T-helper 22 cell (primary cell): ENCODE measurements at places on chromosomes 4 and X.

DNA sequence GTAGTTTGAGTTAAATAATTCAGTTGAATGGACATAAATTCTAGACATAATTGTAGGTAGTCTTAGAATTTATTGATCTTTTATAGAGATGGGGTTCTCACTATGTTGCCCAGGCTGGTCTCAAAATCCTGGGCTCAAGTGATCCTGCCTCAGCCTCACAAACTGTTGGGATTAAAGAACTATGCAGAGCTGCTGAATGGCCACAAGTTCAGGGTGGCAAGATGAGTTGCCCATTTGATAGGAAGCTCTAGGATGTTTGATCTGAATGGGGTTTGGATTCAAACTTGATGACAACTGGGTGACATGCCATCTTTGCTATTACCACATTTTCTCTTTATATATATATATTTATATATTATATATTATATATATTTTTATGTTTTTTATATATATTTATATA lies 3.6 kb downstream of the RPL36A start:
- DNase-seq = no peak

- peak; percentile 31 for DNase-seq
Measured at GRCh38 chr4:26175006-26175786, 145.6 kb upstream of the RBPJ start.

DNA sequence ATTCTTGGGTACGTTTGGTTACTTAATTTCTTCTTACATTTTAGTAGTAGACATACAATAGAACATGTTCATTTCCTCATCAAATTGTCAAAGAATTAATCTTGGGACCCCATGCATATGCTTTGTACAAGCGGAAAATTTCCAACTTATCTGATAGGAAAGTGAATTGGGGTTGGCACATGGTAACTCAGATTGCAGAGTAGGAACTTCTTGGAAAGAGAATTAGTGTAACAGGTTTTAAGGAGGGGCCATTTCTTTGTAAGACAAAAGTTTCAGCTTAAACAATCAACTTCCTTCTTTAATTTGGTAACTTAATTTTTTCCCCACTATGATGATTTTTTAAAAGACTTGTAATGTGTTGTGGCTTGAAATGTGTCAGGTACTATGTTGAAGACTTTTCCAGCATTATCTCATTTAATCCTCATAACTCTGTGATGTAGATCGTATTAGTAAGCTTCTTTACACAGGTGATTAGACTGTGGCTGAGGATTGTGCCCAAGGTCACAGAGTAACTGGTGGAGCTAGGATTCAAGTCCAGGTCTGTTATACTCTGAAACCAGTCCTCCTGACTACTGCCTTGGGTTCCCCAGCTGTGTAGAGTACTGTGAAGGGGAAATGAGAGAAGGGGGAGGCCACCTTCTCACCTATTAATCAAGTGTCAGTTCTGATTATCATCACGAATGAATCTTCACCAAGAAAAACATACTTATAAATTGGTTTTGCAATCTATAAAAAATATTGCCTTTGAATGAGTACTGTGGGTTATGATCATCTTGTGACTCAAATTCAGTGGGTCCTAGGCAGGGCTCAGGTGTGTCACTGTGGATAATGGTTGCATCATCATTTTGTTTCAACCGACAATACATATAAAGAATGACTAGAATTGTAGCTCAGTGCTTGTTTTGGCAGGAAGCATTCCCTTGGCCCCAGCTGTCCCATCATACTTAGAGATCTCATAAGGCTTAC lies 4.3 kb downstream of the GK start:
- DNase-seq = no peak

GRCh38 chr4:111648056-111648455 lies 497.2 kb upstream of the FAM241A start:
- DNase-seq = no peak

DNA sequence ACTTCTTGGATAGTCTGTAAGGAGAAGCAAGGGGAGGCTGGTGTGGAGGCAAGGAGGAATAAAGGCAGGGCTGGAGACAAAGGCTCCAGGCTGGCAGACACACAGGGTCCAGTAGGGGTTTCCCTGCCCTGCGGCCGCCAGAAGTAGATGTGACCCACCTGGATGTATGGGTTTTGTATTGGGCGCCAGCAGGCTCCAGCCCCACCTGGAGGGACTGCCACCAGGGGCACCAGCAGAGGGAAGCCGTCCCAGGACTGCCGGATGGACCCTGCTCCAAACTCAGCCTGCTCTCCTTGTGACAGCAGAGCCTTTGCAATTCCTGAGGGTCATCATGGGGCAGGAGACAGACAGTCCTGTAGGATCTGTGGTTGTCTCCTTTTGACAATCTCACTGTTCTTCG lies 52.7 kb downstream of the MGST2 start:
- no peak for DNase-seq

GRCh38 chrX:134537179-134537955 lies 77.4 kb downstream of the HPRT1 start:
- DNase-seq = no peak

GRCh38 chr4:48167538-48168263 lies 33.7 kb upstream of the TXK start:
- DNase-seq = no peak

- no peak for DNase-seq
Measured at GRCh38 chr4:24896056-24896455, 16.8 kb downstream of the CCDC149 start.

DNA sequence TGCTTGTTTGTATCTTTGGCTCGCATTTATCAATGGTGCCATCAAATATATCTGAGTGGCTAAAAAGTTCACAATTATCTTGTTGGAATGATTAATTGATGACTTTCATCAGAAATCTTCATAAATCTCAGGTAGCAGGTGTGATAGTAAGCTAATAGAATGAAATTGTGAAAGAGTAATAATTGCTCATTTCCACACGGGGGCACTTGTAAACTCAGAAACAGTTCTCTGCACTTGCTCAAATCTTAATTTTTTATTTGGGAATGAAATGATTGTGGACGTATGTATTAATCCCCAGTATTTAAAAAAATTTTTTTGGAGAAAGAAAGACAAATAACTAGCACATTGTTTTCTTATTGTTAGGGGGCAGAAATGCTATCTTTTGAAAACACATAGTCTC lies 132.8 kb downstream of the DTHD1 start:
- no peak for DNase-seq

GRCh38 chr4:76606645-76607265 lies 171.7 kb downstream of the SHROOM3 start:
- DNase-seq = no peak

- no peak for DNase-seq
Measured at GRCh38 chr4:113285501-113285900, 236.0 kb downstream of the ANK2 start.

- no peak for DNase-seq
Measured at GRCh38 chr4:32455231-32455630, 1735.1 kb downstream of the PCDH7 start.

- no peak for DNase-seq
Measured at GRCh38 chrX:19046343-19047215, 62.7 kb upstream of the PHKA2 start.
